ENCODE measurements at places on chromosomes 16 and 17.

DNA sequence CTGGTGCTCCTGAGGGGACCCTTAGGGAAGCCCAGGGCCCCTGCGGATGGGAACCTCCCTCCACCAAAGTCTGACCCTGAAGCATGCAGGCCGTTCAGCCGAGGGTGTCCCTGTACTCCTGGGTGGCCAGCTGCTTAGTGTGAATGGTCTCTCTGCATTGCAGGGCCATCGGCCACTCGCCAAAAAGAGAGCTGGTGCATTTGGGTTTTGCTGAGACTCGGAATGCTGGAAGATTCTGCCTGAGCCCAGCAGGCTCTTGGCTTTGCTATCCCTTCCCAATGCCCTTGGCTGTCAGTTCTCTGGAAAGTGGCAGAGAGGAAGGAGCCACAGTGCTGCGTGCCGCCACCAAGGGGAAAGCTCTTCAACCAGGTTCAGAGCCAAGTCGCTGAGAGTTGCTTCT, 2.8 kb downstream of the MEOX1 start:
- no peak for DNase-seq

DNA sequence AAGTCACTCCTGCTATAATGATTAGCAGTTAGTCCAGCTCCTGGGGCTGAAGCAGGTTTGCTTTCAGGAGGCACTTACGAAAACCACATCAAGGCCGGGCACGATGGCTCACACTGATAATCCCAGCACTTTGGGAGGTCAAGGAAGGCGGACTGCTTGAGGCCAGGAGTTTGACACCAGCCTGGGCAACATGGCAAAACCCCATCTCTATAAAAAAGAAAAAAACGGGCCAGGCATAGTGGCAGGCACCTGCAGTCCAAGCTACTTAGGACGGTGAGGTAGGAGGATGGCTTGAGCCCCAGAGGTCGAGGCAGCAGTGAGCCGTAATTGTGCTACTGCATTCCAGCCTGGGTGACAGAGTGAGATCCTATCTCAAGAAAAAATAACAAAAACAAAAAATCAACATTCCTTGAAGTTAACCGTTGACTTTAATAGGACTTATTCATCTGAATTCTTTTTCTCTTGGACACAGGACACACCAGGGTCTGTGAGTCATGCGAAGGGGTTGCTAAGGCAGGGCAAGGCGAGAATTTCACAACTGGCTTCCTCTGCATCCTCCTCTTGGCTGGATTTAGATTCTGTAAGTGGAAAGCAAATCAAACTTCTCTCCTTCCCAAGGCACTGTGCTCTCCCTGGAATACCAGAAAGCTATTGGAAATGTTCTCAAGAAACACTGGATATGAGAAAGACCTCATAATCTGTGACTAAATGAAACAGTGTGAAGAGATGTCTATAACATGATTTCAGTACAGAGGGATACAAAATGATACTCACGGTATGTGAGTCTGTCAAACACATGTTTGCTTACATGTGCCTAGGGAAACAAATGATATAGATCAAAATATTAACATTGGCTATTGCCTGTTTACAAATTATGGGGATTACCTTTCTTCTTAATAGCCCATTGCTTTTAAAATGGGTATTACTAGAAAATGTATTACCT, 99.5 kb downstream of the SYCE1L start:
- DNase-seq: no peak

DNA sequence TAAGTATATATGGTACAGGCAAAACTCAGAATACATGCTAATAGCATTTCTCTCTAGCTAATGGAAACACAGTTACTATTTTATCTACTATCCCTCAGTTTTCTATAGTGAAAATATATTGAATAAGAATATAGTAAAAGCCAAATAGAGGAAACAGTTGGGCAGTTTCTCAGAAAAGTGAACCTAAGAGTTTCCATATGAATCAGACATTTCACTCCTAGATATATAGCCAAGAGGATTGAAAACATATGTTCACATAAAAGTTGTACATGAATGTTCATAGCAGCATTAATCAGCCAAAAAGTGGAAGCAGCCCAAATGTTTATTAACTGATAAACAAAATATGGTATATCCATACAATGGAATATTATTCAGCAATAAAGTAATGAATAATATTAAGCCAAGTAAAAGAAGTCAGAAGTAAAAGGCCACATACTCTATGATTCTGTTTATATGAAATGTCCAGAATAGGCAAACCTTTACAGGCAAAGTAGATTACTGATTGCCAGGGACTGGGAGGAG, 134.6 kb downstream of the CYB561 start:
- DNase-seq: no peak

DNA sequence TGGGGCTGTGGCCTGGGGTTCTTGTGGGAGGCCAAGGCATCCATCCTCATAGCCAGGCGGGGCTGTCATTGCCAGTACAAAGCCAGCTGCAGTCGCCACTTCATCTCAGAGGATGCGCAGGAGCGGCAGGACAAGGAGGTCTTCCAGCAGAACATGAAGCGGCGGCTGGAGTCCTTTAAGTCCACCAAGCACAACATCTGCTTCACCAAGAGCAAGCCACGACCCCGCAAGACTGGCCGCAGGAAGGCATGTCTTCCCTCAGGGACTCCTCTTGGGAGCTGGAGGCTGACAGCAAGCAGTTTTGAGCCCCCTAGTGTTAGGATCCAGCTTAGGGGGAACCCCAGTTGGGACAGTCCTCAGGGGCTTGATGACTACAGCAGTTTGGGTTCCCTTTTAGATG, 15.1 kb upstream of the PLEKHG4 start:
- DNase-seq: no peak

DNA sequence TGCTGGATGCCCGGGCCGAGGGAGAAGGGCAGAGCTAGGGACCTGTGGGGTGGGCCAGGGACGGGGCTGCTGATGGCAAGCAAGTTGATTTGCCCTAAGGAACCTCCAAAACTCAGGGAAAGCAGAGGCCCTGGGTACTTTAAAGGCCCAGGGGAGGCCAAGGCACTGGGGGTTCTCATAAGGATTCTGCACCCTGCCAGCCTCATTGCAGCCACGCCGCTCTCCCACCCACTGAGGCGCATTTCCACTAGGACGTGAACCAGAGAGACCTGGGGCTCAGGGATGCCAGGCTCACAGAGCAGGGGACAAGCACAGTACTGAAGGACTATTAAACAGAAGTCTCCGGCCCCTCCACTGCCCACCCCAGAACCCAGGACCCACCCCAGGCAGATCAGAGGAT, 39.4 kb upstream of the RBFOX3 start:
- DNase-seq: no peak

- DNase-seq: no peak
Observed at GRCh38 chr17:5138616-5139457, 23.0 kb downstream of the USP6 start.

DNA sequence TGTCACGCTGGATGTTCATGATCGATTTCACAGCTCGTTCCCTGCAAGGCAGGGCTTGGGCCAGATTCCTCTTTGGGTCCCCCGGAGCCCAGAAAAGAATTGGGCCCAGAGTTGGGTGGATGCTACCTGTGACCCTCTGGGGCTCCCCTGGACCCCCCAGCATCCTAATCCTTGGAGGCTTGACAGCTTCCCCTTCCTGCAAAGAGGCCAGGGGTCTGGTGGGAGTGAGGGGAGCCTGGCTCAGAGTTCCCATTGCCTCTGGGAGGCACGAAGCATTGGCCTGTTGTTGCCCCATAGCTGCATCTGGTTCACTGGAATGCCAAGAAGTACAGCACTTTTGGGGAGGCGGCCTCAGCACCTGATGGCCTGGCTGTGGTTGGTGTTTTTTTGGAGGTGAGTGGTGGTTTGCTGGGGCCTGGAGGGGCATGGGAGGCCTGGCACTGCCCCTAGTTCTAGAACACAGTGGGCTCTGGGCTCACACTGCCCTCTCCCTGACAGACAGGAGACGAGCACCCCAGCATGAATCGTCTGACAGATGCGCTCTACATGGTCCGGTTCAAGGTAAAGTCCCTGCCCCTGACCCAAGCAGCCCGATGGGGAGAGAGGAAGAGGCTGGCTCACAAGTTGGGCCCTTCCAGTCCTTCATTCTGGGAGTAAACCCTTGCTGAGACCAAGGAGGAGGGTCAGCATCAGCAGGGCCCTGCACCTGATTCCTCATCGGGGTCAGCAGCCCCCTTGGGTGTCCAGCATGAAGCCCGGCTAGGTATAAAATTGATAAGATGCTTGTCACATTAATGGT, 7.2 kb downstream of the CA7 start:
- no peak for DNase-seq

DNA sequence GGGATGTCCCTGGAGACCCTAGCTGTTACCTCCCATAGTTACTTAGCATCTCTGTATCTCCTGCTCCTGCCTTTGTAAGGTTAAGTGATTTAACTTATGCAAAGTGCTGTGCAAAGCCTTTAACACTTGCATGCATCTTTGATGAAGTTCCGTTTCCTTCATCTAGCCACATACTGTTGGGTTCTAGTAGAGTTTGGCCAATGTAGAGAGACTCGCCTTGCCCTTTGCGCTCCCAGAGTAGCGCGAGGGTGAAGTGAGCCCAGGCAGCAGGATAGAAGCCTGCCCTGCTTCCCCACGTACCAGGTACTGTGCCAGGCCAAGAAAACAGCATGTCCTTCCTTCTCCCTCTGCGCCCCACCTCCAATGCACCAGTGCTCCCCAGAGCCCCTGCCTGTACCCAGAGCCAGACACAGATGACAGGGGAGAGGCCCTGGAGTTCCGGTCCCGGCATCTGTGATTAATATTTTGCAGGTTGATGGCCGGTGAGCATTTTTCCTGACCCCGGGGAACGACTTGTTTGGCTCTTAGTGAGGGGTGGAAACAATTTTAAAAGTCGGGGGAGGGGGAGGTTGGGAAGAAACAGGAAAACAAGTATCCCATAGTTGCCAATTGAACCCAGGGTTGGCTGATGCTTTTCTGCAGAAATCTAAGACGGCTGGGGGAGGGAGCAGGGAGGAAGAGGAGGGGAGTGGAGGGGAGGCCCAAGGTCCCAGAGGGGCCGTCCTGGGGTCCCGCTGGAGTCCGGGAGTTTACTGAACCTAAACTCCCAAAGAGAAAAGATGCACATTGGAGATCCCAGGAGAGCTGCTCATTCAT, 13.1 kb upstream of the CDC42EP4 start:
- no peak for DNase-seq

- DNase-seq: no peak
Observed at GRCh38 chr16:63913290-63913689, 1208.6 kb downstream of the CDH11 start.

- DNase-seq: no peak
Observed at GRCh38 chr16:31093132-31093703, 1.4 kb downstream of the VKORC1 start.

DNA sequence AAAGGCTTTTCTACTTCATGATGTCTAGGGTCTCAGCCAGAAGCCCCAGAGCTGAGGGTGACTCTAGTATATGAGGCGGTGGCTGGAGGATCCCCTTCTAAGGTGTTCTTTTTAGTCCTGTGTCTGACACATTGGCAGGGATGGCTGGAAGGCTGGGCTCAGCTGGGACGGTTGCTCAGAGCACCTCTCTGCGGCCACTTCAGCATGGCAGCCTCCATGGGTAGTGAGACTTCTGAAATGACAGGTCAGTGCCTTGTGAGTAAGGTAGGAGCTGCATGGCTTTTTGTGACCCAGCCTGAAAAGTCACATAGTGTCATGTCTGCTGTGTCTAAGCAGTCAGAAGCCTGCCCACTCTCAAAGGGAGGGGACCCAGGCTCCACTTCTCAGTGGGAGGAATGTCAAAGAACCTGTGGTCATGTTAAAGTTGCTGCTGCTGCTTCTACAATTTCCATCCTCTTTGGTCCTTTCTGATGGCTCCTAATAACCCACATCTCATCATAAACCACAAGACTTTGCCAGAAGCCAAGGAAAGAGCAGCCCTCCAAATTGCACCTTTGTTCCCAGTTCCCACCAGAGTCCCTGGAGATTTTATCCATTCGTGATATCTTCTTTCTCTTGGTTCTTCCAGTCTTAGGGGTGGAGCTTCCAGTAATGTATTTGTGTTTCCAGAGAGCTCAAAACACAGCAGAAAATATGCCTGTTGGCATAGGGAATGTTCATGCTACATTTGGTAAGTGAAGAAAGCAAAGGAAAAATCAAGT, 15.4 kb upstream of the KCNG4 start:
- no peak for DNase-seq

GRCh38 chr16:87098361-87098760, 218.8 kb downstream of the C16orf95 start:
- DNase-seq: no peak

GRCh38 chr17:67315865-67316264, 50.5 kb downstream of the PSMD12 start:
- no peak for DNase-seq
